ENCODE measurements at places on chromosomes 5 and 9.

- DNase-seq, result no peak
Observed at GRCh38 chr5:170104710-170105109, 987 bp upstream of the FOXI1 start.

DNA sequence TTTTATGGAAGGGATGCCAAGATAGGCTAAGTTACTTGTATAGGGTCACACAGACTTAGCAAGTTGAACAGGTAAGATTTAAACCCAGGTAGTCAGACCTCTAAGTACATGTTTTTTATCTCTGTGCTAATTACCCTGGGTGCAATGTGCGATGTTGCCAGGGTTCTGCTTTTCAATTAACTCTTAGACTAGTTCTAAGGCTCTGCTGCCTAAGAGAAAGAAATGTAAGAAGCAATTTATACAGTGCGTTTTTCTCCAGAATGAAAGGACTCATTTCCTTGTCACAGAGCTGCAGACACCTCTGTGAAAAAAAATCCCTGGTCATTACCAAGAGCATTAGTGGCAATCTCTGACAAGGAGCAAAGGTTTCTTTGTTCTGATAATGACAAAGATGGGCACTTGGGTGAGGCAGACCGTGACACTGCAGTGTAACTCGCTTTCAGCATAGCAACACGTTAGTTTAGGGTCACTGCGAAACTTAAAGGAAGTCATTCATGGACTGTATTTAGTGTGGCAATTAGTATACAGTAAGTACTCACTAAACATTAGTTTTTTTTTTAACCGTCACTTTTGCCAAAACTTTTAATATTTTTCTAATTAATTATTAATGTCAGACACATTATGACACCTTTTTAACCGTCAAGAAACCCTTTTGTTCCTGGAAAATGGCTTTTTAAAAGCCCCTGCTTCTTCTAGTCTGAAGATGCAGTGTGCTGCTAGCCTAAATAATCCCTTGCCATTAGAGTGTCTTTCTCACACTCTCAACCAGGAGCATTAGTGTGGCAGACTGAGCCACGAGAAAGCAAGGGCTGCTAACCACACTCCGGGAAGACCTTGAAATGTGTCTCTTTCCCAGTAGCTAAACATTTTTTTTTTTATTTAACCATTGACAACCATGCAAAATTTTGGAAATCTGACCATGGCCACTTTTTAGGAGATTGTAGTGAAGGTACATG is 520.0 kb upstream of the C9orf72 start:
- DNase-seq, result no peak

DNA sequence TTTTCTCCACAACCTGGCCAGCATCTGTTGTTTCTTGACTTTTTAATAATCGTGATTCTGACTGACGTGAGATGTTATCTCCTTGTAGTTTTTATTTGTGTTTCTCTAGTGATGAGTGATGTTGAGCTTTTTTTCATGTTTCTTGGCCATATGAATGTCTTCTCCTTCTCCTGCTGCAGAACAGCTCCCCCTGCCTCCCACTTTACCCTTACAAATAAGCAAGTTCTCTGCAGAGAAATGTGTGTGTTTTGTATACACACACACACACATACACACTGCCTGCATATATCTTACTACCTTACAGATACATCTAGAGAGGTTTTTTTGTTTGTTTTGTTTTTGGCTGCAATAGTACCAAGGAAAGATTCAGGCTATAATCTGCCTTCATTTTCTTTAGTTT is 88.7 kb upstream of the PHF24 start:
- peak; percentile 51 for DNase-seq

GRCh38 chr9:108083796-108084352 is 594.3 kb upstream of the KLF4 start:
- DNase-seq, result peak; percentile 28

- DNase-seq, result no peak
Observed at GRCh38 chr5:8923526-8923925, 622.3 kb downstream of the SEMA5A start.

DNA sequence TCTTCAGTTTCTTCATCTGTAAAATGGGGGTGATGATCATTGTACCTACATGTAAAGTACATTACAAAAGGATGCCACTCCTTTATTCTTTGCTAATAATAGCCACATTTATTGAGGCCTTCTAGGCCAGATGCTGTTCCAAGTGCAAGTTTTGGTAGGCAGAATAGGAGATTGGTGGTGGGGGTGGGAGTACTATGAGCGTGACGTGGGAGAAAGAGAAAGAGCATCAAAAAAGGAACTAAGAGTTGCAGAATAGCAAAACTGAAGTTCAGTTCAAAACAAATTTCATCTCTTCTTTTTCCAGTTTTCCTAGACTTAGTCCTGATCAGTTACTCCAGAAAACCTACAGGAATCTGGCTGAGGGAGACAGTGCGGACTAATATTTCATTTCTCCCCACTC is 174.1 kb downstream of the SNX18 start:
- no peak for DNase-seq

DNA sequence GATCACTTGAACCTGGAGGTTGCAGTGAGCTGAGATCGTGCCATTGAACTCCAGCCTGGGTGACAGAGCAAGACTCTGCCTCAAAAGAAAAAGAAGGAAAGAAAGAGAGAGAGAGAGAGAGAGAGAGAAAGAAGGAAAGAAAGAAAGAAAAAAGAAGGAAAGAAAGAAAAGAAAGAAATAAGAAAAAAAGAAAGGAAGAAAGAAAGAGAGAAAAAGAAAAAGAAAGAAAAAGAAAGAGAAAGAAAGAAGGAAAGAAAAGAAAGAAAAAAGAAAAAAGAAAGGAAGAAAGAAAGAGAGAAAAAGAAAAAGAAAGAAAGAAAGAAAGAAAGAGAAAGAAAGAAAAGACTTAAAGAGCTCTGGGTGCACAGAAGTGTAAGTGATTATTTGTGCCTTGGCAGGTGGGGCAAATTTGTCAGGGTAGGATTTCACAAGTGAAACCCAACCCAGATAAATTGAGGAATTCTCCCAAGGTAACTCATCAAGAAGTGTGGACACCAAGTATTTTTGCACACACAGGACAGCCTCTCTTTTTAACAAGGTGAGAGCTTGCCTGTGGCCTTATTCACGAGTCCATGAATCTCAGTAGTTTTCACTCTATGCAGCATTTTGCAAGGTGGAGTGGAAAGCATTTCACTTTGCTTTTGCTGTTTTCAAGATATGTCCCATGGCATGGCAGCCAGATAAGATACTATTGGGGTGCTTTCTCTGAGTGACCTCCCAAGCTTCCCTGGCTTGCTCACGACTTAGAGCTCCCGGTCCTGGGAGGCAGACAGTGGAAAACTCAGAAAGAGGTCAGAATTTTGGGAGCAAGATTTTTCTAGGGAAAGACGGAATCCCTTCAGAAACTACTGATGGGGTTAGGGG is 57.8 kb downstream of the C9orf153 start:
- DNase-seq, result no peak

- DNase-seq, result no peak
Observed at GRCh38 chr5:89005990-89006389, 123.0 kb upstream of the MEF2C start.

- DNase-seq, result no peak
Observed at GRCh38 chr9:89036383-89036782, 45.1 kb downstream of the S1PR3 start.

GRCh38 chr9:18922161-18922885 is 110.7 kb downstream of the SAXO1 start:
- DNase-seq, result no peak

DNA sequence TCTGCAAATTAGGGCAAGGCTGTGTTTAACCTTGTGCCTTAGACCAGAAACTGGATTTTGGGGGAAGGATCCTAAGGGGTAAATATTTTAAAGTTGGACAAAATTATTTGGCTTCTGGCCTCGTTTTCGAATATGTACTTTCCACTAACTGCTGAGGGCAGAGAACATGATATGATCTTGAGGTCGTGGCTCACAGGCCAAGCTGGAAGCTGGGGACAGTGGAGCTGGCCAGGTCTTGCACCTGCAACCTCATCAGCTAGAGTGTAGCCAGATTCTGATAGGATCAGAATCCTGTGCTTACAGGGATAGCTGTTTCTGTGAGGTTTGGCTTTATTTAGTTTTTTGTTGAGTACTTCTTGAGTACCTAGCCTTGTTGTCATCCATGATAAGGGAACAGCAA is 24.9 kb downstream of the MAN2A1 start:
- DNase-seq, result no peak

GRCh38 chr5:170315154-170315553 is 17.6 kb upstream of the LCP2 start:
- DNase-seq, result peak; percentile 61

GRCh38 chr9:79256691-79257213 is 315.0 kb upstream of the TLE4 start:
- peak; percentile 28 for DNase-seq

- DNase-seq, result peak; percentile 22
Observed at GRCh38 chr5:94402096-94402495, 216.3 kb downstream of the KIAA0825 start.

DNA sequence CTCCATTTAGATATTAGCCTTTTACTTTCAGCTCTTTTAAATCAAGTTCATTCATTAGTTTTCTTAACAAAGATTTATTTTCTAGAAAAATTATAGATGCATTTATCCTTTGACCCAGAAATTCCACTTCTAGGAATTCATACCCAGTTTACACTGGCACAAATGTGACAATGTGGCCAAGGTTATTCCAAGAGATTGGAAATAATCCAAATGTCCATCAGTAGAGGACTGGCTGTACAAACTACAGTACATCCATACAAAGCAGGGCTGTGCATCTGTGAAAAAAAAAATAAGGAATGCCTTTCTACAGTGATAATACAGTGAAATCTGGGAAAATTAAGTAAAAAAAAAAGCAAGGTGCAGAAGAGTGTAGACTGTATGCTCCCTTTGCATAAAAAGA is 149.2 kb downstream of the GABBR2 start:
- no peak for DNase-seq

GRCh38 chr5:84327591-84327990 is 57.1 kb downstream of the EDIL3 start:
- DNase-seq, result no peak

DNA sequence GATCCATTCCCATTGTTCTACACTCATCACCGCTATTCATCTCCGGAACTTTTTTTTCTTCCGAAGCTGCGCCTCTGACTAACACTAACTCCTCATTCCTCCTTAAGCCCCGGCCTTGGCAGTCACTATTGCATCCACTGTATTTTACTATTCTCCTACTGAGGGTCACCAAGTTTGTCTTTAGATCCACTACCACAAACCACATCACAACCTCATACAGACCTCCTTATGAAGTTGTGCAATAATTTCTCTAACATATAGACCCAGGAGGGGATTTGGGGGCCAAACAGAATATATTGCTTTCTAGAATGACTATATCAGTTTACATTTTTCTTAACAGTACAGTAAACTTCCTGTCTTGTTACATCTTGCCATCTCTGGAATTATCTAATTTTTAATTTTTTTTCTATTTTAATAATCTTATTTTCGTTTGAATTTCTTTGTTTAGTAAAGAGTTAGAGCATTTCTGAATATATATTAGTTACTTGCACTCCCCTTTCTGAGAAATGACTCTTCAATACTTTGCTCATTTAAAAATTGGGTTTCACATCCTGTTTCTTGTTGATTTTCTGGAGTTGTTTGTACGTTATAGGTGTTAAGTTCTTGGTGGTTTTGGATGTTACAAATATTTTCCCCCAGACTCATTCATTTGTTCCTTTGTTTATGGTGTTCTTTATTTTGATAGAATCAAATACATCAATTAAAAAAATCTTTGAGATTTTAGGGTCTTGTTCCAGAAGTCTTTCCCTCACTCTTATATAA is 37.1 kb downstream of the DMRT2 start:
- no peak for DNase-seq

DNA sequence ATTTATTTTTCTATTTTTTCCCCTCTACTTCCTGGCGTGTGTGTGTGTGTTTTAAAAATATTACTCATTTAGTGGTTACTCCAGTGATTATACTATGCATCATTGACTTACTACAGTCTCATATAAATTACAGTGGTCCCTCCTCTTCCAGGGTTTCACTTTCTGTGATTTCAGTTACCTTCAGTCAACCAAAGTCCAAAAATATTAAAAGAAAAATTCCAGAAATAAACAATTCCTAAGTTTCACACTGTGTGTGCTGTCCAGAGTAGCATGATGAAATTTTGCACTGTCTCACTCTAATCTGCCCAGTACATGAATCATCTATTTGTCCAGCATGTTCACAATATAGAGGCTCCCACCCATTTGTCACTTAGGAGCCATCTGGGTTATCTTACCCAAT is 47.4 kb upstream of the CCDC112 start:
- DNase-seq, result peak; percentile 77

DNA sequence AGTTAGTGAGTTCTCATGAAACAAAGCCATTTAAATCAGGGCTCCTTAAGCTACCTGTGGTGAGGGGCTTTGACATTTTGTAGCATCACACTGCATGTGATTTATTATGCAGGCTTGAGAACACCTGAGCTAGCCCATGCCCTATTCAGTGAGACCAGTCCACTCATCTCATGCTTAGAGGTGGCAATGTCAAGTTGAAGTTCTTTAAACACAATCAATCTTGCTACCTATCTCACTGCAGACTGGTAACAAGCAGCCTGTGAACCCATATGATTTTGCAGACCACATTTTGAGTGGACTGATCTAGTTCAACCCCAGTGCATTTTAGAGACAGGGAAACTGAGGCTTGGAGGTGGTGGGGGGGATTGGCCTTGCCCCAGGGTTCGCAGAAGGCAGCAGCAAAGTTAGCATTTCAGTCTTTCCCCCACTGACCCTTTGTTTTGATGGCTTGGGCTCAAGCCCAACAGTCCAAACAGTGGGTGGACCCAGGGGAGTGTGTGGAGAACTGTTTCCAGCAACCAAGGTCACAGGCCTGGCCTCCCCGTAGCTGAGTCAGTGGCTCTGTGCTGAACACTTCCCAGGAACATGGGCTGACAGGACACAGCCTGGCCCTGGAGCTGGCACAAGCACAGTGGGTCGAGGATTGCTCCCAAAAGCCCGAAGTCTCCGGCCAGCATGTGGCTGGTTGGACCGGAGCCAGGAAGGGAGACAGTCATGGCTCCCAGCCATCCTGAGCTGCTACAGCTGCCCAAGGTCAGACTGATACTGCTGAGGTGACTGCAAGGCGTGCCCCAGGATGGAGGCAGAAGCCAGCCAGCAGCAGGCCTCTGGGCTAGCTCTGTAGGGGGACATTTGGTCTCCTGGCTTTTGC is 95.3 kb downstream of the RGS3 start:
- DNase-seq, result peak; percentile 96

GRCh38 chr5:161960314-161960713 is 107.3 kb upstream of the GABRG2 start:
- no peak for DNase-seq

GRCh38 chr9:96867079-96867804 is 12.9 kb upstream of the ZNF782 start:
- DNase-seq, result no peak

- DNase-seq, result peak; percentile 7
Observed at GRCh38 chr5:84438456-84438855, 53.8 kb upstream of the EDIL3 start.

- peak; percentile 44 for DNase-seq
Observed at GRCh38 chr5:155080721-155081120, 67.2 kb downstream of the KIF4B start.
